ENCODE measurements at places on chromosomes 12 and 14. TPM values are rescaled to one million over a fixed set of nuclear protein-coding genes. Genes with fewer than 3 reads are reported as not detected.

DNA sequence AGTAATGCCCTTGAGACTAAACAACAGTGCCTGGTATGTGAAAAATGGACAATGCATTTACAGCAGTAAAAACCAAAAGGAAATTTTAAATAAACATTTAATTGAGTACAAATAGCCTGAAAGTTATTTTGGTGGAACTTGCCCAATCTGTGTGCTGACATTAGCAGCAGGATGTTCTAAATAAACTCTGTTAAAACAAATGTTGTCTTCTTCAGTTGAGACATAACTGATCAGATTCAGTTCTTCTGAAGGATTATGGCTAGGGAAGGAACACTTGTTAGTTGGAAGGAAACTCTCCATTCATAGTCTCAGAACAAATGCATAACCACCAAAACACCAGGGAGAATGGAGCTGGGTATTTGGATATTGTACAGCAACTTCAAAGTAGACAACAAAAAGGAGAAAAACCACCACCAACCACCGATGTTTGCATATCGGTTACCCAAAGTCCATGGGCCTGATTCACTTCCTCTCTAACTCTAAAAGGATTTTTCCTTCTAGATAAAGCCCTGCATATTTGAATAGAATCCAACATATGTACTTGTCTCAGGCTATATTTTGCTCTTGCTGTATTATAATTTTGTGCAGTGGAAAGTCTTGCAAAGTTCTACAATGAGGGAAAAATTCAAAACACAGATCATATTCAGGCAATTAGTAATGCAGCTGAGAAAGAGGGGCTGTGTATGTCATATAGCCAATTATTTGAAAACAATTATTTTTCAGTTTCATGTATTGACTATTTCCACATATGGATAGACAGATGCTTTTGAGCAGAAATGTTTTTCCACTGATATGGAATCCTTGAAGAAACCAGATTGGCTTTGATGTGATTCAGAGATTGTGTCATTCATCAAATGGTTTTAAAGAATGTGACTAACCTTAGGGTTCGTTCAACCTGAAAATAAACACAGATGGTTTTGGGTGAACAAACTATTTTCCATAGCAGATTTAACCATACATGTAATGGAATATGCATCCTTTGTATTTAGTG lies 152.2 kb upstream of the BMP4 start:
- DNase-seq: no peak

DNA sequence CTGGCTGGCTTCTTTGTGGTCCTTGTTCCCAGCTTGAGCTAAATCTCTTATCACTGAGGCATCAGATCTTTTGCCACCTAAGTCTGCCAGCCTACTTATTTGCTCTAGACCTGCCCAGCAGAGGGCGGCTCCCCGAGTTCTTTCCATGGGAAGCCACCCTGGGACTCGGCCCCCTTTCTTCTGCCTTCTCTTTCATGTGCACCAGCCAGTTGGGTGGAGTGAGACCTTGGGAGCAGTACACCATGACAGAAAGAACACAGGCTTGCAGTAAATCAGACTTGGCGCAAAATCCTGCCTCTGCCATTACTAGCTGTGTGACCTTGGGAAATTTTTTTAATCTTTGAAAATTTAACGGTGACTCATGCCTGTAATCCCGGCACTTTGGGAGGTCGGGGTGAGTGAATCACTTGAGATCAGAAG lies 7.4 kb downstream of the SMAGP start:
- no peak for DNase-seq

DNA sequence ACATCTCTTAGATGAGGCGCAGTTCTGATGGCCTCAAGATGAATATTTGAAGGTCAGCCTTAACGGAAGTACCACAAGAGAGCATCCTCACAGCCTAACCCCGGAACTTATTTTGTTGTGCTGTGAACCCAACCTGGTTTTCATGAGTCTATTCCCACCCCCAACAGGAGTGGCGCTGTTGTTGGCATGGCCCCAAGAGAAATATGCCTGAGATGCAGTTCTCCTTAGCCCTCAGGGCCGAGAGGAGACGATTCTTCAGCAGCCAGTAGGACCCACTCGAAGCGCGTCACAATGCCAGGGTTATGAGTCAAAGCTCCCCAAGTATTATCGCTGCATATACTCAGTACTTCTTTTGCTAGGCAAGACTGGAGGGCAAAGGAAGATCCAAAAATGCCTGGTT lies 24.5 kb upstream of the BCL11B start:
- no peak for DNase-seq

GRCh38 chr14:85180876-85181275 lies 349.1 kb upstream of the FLRT2 start:
- no peak for DNase-seq

- DNase-seq: no peak
Observed at GRCh38 chr12:56205445-56205844, 16.2 kb upstream of the SMARCC2 start.

GRCh38 chr12:15716581-15716980 lies 72.6 kb downstream of the EPS8 start:
- no peak for DNase-seq

DNA sequence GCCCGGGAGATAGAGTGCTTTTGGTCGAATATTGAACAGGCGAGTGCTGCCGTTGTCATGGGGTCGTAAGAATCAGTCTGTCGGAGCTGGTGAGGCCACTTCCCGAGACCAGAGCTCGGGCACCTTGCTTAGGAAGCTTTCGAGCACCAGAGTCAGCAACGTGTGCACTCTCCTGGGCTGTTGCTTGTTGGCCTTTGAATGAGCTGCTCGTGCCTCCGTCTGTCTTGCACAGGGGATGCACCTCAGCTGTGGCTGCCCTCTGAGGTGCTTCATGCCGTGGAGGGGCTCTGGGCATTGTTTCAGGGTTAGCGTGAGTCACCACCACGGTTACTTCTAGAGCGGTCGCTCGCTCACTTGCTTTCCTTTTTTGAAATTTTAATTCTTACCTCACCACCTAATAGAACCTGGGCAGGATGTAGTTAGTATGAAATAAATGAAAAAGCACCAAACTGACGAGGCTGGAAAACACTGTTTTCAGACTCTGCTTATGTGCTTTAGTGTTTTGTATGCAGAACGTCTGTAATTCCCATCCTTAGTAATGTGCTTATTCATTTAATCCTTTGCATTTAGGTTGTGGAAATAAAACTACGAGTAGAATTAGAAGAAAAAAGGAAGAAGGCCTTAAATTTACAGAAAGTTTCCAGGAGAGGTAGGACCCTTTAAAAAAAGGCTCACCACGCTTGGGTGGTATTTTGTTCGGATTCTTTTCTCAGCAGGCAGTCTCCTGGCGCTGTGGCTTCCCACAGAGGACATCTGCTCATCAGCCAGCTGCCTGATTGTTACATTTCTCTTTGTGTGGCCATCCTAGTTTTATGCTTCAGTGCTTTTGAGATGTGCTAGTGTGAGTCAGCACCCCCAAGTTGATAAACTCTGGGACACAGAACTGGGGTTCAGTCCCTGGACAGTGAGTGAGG lies 40.6 kb downstream of the EP400 start:
- DNase-seq: no peak

- no peak for DNase-seq
Observed at GRCh38 chr12:14962797-14963196, 1.4 kb upstream of the ARHGDIB start.

DNA sequence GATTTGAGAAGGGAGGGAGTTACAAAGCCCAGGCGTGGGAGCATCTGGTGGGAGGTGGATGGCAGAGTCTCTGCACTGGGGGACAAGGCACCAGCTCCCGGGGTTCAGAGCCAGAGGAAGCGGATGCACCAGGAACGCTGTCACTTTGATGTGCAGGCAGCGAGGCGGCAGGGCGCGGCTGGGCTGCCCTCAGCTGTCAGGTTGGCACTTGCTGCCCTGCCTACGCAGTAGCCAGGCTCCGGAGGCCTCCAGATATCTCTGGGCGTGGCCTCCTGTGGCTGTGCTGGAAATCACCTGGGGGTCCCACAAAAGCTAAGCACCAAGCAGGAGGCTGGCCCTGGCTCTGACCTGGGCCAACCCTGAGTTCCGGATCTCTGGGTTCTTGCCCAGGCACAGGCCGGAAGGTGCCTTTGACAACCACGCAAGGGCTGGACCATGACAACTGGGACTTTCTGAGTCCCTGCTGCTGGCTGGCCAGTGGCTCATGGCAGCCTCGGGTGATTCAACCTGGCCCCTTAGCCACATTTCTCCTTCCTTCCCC lies 62.1 kb upstream of the MAP1LC3B2 start:
- DNase-seq: no peak

- no peak for DNase-seq
Observed at GRCh38 chr12:9198012-9198411, 10.2 kb downstream of the PZP start.

DNA sequence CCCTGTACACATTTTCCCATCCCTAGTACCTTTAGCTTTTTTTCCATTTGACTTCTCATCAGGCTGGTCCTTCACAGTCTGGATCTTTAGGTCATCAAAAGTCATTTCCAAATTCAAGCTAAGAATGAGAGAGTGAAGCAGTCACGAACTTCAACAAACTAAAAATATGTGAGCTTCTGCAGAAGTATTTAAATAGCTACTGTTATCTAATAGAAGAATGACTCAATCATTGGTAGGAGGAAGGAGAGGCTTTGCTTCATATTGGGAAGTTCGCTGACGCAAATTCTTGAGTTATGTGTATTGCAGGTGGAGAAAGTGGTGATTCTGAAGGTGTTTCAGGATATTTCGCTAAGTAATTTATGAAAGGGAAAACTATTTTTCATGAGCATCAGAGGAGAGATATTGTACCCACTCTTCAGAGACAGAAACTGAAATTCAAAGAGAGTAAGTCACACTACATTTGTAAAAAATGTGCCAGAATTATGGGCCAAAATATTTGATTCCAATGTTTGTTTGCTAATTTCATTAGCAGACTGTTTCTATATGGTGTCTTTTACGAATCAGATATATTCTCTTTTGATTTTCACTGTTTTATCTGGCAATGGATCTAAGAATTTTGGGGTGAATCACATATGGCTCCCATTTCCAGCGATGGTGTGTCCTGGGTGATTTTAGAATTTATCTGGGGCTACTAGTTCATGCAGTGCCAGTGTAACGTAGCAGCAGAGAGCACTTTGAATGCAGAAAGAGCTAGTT lies at the start of gene OLR1:
Gene OLR1 (minus strand): TSS at position 160 of the 756 bp plus-strand sequence. CDS start 55 bp downstream, at position 105.
- no peak for DNase-seq

DNA sequence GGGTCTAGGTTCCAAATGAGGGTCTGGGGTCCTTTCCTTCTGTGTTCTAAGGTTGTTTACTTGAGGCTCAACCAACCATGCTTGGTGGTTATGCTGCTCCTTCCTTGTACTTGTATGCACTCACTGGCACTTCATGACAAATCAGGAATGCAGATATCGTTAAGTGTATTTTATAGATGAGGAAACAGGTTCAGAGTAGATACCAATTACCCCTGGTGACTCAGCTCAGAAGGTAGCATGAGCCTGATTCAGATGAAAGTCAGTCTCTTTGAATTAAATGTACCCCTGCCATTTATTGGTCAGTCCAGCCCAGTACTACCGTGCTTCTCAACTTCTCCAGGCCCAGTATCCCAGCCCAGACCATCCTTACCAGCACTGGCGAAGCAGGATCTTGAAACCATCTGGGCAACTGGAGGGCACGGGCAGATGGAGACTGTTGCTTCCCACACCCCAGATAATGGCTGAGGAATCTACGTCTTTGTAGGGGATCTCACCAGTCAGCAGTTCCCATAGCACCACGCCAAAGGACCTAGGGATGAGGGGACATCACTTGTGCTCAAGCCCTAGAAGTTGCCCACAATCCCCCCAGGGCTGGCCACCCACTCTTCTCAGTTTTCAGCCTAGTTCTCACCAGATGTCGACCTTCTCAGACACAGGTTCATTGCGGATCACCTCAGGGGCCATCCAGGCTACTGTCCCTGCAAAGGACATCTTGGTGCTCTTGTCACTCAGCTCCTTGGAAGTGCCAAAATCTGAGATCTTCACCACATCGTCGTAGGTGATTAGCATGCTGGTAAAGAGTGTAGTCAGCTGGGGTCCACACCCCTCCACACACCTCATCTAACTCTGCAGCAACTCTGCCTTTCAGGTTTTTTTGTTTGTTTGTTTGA lies 14.3 kb downstream of the MAP3K12 start:
- DNase-seq: no peak

- DNase-seq: no peak
Observed at GRCh38 chr14:63543826-63544406, 739 bp upstream of the PPP2R5E start.

- no peak for DNase-seq
Observed at GRCh38 chr12:123912415-123913380, 59.9 kb downstream of the CCDC92 start.

DNA sequence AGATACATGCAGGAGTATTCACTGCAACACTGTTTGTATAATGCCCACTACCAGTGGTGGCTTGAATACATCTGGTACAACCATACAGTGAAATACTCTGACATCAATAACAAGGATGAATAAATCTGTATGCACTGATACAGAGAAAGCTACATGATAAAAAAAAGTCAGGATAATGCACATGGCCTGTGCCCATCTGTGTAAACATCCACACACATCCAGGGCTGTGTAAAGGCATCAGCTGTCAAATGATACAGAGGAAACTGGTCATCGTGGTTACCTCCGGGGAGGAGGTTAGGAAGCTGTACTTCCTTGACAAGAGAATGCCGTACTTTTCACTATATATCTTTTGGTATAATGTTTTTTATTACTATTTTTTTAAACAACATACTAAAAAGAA lies 176.6 kb downstream of the FOXN3 start:
- DNase-seq: no peak

GRCh38 chr12:96919510-96920210 lies 12.6 kb downstream of the NEDD1 start:
- no peak for DNase-seq

GRCh38 chr12:114976372-114976771 lies 292.4 kb upstream of the TBX3 start:
- no peak for DNase-seq

- DNase-seq: no peak
Observed at GRCh38 chr12:12624498-12624992, 12.9 kb downstream of the CREBL2 start.

Gene LTBR
- total RNA-seq: 43.5 TPM

Gene C14orf180
- total RNA-seq: 0.10 TPM

Gene AKAP3
- 3.3 TPM for total RNA-seq

Gene SMCO2
- 0.40 TPM for total RNA-seq

Gene EPYC
- not detected for total RNA-seq

Gene IFNG-AS1
- 0.10 TPM for total RNA-seq

Gene INHBE
- total RNA-seq: not detected

Gene SAV1
- 25.8 TPM for total RNA-seq

Gene LETMD1
- total RNA-seq: 66.5 TPM

Gene CAPZA3
- total RNA-seq: not detected

Gene APOF
- not detected for total RNA-seq

Gene CLEC2D
- total RNA-seq: 11.0 TPM

Gene AMHR2
- 0.50 TPM for total RNA-seq

Gene RNFT2
- 15.3 TPM for total RNA-seq

Data from spinal cord (tissue), 10 donors.